ENCODE measurements at places on chromosomes 11 and 22.

DNA sequence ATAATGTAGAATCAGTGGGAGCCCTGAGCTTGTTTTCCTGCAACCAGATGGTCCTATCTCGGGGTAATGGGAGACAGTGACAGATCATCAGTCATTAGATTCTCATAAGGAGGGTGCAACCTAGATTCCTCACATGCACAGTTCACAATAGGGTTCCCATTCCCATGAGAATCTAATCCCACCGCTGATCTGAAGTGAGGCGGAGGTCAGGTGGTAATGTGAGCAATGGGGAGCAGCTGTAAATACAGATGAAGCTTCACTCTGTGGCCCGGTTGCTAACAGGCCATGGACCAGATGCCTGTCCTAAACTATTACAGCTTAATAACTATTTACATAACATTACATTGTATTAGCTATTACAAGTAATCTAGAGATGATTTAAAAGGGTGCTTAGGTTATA is 17.0 kb downstream of the DIXDC1 start:
- no peak for DNase-seq

- DNase-seq, result no peak
Observed at GRCh38 chr11:9922806-9923205, 258.9 kb downstream of the SWAP70 start.

GRCh38 chr22:37351232-37351631 is 68.9 kb downstream of the CYTH4 start:
- no peak for DNase-seq

GRCh38 chr11:4891996-4892640 is 10.4 kb downstream of the OR51T1 start:
- DNase-seq, result no peak

DNA sequence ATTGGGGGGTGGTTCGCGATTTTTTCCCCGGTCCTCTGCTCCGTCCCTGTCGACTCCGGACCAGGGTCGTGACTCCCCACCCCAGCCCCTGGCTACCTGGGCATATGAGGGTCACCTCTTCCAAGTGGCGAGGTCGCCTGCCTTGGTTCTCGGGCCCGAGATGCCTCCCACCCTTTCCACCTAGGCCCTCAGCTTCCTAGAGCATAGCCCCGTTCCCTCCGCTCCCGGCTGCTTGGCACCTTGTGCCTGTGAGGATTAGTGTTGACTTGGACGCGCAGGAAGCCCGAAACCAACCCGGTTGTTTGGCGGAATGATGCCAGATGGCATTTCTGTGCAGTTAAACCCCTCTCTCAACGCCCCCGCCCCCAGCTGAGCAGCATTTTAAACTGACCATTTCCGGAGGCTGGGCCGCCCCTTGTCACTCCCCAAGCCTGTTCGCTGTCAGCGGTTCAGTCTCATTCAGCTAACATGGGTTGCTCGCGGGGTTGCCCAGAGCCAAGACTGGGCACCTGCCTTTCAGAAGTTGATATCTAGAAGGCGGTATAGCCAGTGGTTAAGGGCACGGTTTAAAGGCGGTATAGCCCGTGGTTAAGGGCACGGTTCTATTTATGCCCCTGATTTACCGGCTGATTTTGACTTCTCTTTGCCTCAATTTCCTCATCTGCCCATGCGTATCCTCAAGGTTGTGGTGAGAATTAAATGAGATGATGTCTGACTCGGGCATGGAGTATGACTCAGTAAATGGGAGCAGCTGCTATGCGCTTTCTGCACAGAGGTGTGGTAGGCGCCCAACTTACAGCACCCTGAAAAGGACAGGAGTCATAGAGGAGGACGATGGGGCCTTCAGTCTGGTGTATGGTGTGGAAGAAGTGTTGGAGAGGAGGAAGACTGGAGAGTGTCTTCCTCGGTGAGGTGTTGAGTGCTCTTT is 639 bp downstream of the INCENP start:
- DNase-seq, result no peak

GRCh38 chr11:48142889-48143288 is 73.7 kb upstream of the OR4B1 start:
- DNase-seq, result no peak

Data from stimulated activated CD8-positive, alpha-beta memory T cell treated with anti-CD3 and anti-CD28 coated beads, Interleukin-4, amount 100 ng/mL, for 1 hour (primary cell).